Stimulated activated CD4-positive, alpha-beta T cell treated with anti-CD3 and anti-CD28 coated beads, Interleukin-1b, Interleukin-23, amount 100 ng/mL, for 1 hour (primary cell): ENCODE measurements at places on chromosomes 4 and X.

DNA sequence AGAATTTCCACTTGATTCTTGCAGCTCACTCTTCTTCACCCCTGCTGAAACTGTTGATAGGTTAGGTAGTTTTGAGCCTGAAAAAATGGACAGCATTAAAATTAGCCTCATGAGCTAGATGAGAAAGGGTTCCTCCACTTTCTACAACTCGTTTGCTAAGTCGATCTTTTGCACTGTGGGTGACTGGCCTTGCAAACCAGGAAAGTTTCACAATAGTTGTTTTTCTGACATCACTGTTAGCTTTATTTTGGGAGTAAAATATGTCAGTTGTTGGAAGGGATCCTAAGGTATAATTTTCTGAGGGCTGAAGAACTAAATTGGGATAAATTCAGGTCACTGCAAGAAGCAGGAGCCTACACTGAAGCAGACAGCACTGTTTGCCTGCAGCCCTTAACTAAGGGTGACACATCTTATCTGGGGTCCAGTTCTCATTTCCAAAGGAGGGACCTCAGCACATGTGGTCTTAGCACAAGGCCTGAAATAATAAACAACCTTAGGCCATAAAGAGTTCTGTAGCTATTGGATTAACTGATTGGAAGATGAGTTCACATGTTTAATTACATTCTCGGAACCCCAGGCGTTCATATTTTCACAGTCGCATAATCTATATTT, 29.1 kb downstream of the ANAPC4 start:
- no peak for DNase-seq

- DNase-seq = no peak
These were observed 1.3 kb downstream of the WDR1 start for GRCh38 chr4:10115271-10115796.

GRCh38 chr4:101774807-101775206, 15.7 kb upstream of the BANK1 start:
- no peak for DNase-seq

GRCh38 chr4:187995322-187996207, at the start of gene ZFP42:
Gene ZFP42, plus strand, starts transcription at chr4:187995771. Its CDS starts 7,037 bp downstream, at chr4:188002808.
- DNase-seq = no peak

DNA sequence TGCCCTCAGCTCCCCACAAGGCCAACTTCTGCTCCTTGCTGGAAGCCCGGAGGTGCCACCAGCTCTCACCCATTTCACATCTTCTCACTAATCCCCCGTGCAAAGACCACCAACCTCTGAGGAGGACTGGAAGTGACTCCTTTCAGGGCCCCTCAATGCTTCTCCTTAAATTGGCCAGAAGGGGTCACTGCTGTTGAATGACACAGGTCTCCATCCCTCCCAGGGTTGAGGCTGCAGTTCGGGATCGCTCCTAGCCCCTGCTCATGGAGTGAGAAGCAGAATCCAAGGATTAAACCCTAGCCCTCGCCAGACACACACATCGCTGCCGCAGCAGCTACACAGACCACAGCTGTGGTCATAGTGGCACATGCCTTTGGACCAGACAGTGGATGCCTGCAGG, 279.5 kb upstream of the TAPT1 start:
- DNase-seq = no peak

GRCh38 chr4:105352826-105353225, 121.0 kb downstream of the PPA2 start:
- DNase-seq = no peak

DNA sequence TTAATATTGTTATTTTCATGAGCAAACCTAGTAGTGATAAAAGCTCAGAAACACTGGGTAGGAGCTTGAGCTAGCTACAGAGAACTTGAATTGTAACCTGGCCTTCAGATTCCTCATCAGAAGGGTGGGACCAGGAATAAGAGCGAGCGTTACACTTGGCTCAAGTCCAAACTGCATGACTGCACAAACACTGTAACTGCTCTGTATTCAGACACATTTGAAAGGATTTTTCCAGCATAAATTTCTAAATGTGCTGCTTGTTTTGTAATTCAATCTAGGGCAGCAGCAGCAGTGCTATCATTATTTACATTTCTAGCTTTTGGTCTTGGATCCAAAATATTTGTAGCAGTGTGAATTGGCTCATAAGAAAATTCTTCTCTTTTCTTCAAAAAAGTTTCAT, 133.0 kb upstream of the TMLHE start:
- no peak for DNase-seq

GRCh38 chr4:107094332-107094731, 58.2 kb upstream of the DKK2 start:
- no peak for DNase-seq
